ENCODE measurements at places on chromosomes 2 and 18. TPM values are rescaled to one million over a fixed set of nuclear protein-coding genes. Genes with fewer than 3 reads are reported as not detected.

NEB gene
- total RNA-seq: 2.6 TPM

CPLX4 gene
- not detected for total RNA-seq

- no peak for DNase-seq
These were observed at the start of gene KIAA2012 for GRCh38 chr2:202072737-202073401. TSS of gene KIAA2012 (plus strand) at chr2:202073255. CDS start at chr2:202073628, 373 bp downstream.

DNA sequence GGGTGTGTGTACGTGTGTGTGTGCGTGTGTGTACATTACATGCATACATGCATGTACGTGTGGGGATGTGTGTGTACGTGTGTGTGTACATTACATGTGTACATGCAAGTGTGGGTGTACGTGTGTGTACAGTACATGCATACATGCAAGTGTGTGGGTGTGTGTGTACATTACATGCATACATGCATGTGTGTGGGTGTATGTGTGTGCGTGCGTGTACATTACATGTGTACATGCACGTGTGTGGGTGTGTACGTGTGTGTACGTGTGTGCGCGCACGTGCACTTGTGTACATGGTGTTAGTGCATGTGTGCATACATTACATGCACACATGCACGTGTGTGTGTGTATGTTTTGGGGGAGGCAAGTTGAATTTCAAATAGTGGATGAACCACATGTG is 300.6 kb downstream of the CELF4 start:
- no peak for DNase-seq

DNA sequence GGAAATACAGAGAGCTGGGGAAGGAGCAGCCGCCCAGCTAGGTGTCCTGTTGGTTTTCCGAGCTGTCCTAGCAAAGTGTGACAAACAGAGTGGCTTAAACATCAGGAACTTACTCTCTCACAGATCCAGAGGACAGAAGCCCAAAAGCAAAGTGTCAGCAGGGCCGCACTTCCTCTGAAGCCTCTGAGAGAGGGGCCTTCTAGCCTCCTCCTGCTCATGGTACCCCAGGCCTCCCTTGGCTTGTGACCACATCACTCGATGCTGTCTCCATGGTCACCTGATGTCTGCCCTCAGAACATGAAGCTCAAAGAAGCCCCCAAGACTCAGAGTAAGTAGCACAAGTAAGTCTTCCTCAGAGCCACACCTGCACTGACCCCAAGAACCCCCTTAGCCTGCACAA is 650.5 kb upstream of the ID2 start:
- no peak for DNase-seq

GRCh38 chr2:211204456-211204855 is 648.1 kb downstream of the CPS1 start:
- DNase-seq: no peak

- DNase-seq: no peak
These were observed 40.3 kb downstream of the SRBD1 start for GRCh38 chr2:45570671-45571334.

DNA sequence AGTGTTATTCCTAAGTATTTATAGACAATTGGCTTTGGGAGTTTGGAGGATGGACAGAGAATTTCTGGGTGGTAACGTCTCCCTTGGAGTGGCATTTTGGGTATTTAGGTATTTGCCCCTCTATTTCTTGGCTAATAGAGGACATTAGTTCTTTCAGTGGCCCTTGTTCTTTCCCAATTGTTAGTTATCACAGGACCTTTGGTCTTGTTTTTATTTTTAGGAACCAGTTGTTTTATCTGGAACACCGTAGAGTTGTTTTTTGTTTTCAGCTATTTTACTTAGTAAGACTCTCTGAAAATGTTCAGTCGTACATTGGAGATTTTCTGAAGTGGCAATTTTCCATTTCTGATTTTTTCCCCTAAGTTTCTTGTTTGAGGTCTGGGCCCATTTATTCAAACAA is 40.5 kb upstream of the TNFRSF11A start:
- no peak for DNase-seq

DNA sequence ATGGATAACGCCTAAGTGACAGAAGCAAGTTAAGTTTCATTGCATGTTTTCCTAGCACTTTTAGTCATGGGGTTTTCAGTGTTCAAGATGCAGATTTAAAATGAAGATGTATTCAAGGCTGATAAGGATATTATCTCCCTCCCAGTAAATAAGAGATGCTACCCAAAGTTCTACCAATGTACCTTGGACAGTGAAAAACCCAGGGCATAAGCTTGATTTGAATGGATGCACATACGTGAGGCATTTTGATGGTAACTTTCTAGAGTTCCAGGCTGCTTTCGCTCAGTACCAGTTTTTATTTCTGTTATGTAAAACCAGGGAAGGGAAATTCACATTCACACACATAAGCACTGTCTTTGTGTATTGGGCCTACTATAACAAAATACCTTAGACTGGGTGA is 90.3 kb downstream of the STK39 start:
- no peak for DNase-seq

- no peak for DNase-seq
These were observed 48.2 kb downstream of the CABYR start for GRCh38 chr18:24187049-24187448.

- no peak for DNase-seq
These were observed 24.9 kb downstream of the HJURP start for GRCh38 chr2:233829193-233830110.

DNA sequence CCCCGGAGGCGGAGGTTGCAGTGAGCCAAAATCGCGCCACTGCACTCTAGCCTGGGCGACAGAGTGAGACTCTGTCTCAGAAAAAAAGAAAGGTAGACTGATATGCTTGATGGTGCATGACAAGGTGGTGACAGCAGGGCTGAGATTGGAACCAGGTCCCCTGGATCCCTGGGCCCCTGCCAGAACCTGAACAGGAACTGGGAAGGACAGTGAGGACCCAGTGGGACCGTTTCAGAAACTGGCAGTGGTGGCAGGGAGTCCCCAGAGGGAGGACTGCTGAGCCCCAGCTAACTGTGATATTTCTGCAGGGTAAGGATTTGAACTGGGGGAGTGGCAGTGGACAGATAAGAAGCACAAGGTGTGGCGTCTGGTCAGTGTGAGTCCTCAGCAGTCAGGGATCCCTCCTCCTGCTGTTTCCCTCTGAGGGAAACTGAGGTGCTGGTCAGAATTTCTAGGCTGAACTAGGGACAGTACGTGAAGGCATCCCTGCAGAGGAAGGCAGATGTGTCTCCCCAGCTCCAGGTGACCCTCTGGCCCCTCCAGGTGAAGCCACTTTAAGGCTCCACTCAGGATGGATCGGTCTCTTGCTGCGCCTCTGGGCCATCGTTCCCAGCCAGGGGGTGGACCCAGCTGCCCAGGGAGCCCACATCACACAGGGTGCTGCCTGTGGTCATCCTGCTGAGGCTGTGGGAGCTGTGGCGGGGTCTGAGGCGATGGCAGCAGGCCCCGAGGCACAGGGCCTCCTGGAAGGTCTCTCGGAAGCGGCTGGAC is 5.6 kb downstream of the NMUR1 start:
- no peak for DNase-seq

- no peak for DNase-seq
These were observed 58.2 kb downstream of the RAPH1 start for GRCh38 chr2:203476881-203477280.

DNA sequence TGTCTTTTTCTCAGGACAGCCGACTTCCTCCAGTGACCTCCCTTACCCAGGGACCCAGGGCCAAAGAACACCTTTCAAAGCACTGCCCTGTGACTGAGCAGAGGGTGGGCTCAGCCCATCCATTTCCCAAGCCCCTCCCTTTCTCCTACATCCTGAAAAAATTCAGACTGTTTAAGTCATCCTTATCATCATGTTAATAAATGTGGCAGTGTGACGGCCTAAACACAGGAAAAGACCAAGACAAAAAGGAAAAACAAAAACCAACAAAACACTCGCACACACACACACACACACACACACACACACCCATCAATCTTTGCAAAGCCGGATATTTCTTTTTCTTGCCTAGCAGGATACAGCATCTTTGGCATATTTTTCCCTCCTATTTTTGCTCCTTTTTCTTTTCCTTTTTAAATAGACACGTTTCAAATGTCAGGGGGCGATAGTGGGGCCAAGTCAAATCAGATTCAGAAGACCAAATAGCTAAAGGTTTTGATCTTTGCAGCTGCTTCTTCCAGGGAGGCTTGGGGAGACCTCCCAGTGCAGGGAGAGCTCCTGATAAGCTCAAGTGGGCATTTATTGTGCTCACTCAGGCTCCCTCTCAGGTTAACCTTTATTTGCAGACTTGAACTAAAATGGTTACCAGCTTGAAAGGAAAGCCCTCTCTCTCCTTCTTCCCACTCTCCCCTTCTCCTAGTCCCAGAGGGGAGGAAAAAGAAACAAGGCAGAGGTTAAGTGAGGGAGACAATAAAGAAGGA is 39.5 kb upstream of the NRP2 start:
- DNase-seq: no peak
